Uterus (tissue), 4 donors: ENCODE measurements at places on chromosomes 16 and 17.

GRCh38 chr17:7460850-7461660, 16.2 kb downstream of the CHRNB1 start:
- no peak for DNase-seq

- DNase-seq, result no peak
Measured at GRCh38 chr16:80509872-80510271, 30.9 kb upstream of the DYNLRB2 start.

GRCh38 chr17:6352016-6352415, 82.9 kb downstream of the AIPL1 start:
- DNase-seq, result no peak

- no peak for DNase-seq
Measured at GRCh38 chr17:43831633-43832032, 1.3 kb downstream of the MPP3 start.

DNA sequence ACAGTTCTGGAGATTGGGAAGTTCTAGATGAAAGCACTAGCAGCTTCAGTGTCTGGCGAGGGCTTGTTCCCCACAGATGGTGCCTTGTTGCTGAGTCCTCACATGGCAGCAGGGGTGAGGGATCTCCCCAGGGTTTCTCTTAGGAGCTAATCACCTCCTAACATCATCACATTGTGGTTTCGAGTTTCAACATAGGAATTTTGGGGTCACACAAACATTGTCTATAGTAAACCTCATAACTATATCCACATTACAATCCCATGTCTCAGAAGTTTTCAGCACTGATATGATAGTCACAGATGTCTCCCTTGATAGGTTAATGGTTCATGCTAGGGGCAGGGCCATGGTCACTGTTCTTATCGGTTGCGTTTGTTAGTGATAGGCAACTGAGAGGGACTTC, 13.8 kb downstream of the CLUAP1 start:
- DNase-seq, result no peak

- no peak for DNase-seq
Measured at GRCh38 chr16:66426112-66427035, 721 bp upstream of the BEAN1 start.

DNA sequence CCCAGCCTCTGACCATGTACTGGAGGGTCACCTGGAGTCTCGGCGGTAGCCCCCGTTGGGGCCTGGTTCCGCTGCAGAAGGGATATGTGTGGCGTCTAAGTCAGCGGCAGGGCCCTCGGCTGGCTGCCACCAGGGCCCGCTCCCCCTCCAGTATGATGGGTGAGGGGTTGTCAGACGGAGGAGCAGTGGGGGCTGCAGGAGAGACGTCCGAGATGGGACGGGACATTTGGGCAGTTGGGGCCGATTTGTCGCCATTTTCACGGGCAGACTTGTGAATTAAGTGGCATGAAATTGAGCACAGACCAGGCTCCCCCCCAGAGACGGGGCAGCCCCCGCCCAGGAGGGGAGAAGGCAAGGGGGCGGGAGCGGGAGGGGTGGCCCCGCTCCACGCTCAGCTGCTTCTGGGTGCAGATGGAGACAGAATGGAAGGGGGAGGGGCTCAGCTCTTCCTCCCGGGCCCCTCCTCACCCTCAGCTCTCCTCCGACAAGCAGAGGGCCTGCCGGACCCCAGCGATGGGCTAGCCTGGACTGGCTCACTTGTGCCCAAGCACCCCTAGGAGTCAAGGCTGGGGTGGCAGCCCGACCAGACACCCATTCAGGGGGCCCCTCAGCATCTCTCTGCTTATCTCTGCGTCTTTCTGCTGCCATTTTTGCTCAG, 52.7 kb upstream of the LHX1 start:
- no peak for DNase-seq

DNA sequence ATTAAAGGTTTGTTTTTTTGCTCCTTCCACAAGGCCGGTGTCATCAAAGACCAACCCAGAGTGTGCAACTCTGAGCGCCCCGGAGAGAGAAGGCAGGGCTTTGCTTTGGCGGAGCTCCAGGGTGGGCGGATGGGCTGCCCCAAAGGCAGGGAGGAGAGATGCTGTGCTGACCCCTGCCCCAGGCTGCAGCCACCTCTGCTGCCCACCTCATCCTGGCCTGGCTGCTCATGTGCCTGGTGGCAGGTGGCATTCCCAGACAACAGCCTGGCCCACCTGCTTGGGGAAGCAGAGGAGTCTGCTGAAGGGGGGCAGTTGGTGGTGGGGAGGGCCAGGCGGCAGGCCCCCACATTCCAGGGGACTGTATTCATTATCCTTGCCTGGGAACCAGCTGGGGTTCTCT, 122.1 kb downstream of the SDK2 start:
- DNase-seq, result no peak

DNA sequence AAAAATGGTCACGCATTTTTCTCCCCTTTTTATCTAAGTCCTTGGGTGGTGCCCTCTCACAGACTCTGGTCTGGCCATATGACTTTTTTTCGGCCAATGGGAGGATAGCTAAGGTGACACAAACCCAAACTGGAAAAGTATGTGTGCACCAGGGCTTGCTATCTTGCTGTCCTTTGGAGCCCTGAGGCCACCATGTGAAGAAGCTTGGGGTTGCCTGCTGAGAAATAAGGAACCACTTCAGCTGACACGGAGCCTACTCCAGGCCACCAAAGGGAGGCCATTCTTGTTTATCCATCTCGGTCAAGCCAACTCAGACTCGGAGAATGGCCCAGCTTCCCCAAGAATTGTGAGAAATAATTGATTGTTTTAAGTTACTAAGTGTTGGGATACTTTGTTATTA, 111.4 kb upstream of the ZFHX3 start:
- no peak for DNase-seq

- DNase-seq, result no peak
Measured at GRCh38 chr16:69176033-69176800, 10.7 kb upstream of the SNTB2 start.

DNA sequence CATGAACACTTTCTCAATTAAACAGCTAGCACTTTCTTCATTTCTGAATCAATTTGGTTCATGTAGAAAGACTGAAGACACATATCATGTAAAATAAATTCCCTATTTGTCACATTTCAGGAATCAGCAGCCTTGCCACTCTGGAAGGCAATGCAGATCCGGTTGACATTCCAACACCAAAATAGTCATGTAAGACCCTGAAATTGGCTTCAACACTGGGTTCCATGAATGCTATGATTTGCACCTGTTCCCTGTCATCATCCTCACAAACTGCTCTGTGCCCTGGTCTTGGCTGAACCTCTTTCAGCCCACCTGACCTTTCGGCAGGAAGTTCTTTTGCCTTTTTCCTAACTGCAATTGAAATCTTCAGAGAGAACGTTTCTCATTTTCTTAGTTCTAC, 156.9 kb downstream of the CDH8 start:
- no peak for DNase-seq

DNA sequence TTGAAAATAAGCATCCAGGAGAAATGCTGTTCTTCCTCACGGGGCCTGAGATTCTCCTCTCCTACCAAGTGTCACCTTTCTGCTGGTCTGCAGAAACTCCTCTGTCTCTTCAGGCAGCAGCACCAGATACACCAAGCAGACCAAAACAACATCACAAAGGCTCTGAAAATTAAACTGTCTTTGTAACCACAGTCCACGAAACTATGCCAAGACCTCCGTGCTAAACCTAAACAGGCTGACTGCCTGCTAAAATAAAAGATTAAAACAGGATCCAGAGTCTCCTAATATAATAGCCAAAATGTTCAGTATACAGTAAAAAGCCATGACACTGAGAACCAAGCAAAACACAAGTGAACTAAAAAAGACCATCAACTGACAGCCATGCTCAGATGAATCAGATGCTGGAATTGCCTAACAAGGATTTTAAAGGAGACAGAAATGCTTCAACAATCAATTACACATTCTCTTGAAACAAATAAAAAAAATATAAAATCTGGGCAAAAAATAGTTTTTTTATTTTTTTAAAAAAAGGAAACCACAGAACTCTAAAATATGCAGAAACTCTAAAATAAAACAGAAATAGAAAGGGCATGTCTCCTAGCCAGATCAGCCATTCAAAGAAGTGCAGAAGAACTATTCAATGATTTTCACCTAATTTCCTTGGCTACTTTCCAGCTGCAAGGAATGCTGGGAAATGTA, 50.3 kb upstream of the TOX3 start:
- no peak for DNase-seq

DNA sequence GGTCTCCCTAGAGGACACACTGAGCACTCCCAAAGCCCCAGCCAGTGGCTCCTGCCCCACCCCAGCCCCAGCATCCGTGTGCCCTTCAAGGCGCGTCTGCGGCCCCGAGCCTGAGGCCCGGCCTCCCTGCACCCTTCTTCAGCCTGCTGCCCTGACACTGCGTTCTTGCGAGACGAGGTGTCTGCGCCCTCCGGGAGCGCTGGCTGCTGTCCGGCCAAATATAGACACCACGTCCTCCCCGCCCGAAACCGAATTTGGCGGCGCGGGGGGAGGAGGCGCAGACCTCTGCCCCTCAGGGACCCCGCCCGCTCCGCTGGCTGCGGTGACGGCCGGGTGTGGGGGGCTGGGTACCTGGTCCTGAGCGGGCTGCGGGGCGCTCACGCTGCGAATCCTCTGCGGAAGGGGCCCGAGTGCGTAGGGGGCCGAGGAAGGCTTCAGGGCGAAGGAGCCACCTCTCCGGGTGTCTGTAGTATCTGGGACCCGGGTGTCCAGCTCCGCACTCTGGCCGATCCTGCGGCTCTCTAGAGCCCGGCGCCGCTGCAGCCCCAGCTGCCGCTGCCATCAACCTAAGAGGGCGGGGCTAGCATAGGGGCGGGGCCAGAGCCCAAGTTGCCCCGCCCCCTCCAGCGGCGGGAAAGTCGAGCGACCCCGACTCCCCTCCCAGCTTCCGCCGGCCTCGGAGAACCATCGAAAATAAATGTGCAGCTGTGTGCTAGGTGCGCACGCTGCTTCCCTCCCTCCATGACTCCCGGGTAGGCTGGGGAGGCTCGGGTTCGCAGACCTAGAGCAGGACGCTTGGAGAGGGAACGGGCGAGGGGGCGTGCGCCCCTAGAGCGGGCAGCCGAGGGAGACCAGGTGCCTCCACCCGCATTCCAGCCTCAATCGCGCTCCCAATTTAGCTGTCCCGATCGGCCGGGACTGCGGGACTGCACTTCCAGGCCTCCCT, at the start of gene CORO6:
Gene CORO6 (minus strand): TSS at position 576 of the 946 bp plus-strand sequence. CDS start 1,491 bp downstream, outside the sequence.
- no peak for DNase-seq

- no peak for DNase-seq
Measured at GRCh38 chr16:76583945-76584344, 306.7 kb downstream of the CNTNAP4 start.

- no peak for DNase-seq
Measured at GRCh38 chr16:62978451-62978850, 942.2 kb upstream of the CDH8 start.

DNA sequence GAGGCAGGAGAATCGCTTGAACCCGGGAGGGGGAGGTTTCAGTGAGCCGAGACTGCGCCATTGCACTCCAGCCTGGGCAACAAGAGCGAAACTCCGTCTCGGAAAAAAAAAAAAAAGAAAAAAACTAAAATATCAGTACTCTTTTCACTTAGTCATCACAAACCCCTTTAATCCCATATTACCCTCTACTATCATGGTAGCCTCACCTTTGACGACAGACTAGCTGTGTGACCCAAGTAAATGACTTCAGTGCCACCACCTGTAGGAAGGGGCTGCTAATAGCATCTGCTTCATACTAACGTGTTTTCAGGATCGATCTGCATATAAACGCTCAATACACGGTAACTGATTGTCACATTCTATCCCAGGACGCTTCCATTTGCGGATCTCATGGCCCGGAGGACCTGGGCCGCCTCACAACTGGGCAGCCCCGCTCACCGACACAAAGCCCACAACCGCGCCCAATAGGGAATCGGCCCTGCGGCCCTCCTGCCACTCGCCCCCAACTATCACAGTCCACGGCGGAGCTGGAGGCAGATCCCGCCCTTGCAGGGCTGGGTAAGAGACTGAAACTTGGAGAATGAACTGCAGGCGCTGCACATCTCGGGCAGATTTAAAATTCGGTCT, 1.1 kb upstream of the ZNF263 start:
- no peak for DNase-seq

DNA sequence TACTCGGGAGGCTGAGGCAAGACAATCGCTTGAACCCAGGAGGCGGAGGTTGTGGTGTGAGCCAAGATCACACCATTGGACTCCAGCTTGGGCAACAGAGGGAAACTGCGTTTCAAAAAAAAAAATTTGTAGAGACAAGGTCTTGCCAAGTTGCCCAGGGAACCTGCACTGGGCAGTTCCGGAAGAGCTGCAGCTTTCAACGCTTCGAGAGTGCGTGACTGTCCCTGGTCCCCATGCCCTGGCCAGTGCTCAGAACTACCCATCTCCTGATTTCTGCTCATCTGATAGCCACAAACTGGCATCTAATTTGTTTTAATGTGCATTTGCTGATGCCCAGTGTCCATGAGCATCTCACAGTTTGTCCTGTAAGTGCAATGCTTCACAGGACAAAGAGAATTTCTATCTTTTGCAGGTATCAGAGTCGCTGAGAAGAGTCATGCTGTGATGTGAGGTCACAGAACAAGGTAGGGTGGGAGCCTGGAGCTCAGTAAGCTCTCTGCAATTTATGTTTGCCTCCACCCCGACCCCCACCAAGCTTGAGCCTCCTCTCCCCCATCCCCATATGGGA, 3.9 kb downstream of the ACTG1 start:
- no peak for DNase-seq

- DNase-seq, result no peak
Measured at GRCh38 chr16:8634991-8635736, 13.7 kb downstream of the METTL22 start.

DNA sequence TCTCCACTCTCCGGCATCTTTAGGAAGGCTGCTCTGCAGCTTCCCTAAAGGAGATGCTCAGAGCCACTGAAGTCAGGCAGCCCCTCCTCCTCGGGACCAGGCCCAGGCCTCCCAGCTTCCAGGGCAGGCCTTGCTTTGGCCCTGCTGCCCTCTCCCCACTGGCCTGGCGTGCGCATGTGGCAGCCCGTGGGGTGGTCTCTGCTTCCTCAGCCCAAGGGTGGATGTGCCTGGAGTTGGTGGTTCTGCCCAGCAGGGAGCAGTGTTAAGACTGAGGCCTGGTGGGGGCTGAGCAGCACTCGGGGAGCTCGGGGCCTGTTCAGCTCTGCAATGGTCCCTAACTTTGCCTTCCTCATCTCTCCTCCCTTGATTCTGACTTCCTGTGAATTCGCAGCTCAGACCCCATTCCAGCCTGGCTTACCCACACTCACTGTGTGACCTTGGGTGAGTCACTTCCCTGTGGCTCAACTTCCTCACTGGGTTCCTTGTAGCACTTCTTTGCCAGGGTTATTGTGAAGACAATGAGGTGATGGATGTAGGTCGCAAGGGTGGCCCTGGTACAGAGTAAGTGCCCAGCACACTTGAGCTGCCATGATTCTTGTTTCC, 63.2 kb downstream of the NKD1 start:
- no peak for DNase-seq

- no peak for DNase-seq
Measured at GRCh38 chr16:68231384-68232136, 4.4 kb downstream of the ESRP2 start.

- no peak for DNase-seq
Measured at GRCh38 chr17:20174588-20175265, 165.6 kb downstream of the SPECC1 start.
